ENCODE measurements at places on chromosomes 4 and X.

GRCh38 chr4:39045827-39046221, 13.6 kb upstream of the TMEM156 start:
- no peak for DNase-seq

GRCh38 chr4:168498251-168498650, 1.4 kb downstream of the PALLD start:
- no peak for DNase-seq

DNA sequence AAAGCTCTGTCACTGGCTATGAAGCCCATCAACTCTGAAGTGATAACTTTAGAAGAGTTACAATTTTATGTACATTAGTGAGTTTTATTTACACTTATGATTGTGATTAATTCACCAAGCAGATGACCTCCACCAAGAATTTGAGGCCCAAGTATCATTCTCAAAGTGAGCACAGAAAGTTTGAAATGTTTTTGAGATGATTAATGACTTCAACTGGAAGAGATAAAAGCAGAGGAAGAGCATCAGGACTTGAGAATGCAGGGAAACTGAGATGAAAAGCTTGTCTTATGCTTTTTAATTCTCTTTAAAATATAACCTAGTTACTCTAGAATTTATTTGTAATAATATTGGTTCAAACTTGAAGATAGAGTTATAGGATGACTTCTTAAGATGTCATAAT, 112.8 kb upstream of the H2AZ1 start:
- no peak for DNase-seq

- DNase-seq, result no peak
Measured at GRCh38 chr4:86788826-86789225, 60.4 kb downstream of the SLC10A6 start.

DNA sequence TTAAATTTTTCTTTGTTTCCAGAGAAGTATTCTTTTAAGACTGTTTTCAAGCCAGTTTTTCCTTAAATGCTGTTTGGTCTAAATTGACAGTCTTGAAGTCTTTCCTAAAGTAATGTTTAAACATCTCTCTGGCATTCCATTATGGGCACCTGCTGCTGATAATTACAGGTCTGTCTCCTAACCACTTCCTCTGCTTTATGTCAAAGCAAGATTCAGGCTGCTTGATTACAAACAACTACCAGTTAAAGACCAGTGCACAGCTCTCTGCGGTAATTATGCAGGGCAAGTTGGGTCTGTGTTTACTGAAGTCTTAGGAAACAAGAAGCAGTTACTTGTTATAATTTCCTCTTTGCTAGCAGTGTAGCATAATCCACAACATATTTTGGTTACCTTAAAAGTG, 17.6 kb downstream of the UNC5C start:
- DNase-seq, result no peak

DNA sequence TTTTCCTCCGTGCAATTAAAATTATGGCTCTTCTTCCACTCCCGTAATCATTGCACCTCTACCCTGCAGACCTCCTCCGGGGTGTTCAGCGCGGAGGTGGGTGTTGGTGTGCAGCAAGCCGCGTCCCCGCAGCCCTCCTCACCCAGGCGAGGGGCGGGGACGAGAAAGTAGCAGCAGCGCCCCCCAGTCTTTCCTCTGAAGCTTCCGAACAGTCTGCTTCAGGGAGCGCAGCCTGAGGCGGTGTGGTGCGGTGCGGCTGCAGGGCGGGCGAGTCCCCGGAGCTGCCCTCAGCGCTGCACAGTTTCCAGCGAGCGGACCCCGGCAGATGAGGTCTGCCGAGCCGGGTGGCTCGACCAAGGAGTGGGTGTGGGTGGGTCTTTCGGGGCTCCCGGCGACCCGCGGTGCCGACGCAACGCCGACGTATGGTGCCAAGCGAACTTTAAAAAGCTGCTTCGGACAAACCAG, at the start of gene FRAS1:
Gene FRAS1 (plus strand): TSS at position 189 of the 465 bp plus-strand sequence. CDS start 687 bp downstream, outside the sequence.
- no peak for DNase-seq

- no peak for DNase-seq
Measured at GRCh38 chr4:159765382-159765781, 662.5 kb downstream of the RAPGEF2 start.

GRCh38 chrX:132425744-132426318, 63.0 kb downstream of the MBNL3 start:
- DNase-seq, result no peak

- DNase-seq, result no peak
Measured at GRCh38 chrX:10612215-10612614, 8.2 kb downstream of the MID1 start.

DNA sequence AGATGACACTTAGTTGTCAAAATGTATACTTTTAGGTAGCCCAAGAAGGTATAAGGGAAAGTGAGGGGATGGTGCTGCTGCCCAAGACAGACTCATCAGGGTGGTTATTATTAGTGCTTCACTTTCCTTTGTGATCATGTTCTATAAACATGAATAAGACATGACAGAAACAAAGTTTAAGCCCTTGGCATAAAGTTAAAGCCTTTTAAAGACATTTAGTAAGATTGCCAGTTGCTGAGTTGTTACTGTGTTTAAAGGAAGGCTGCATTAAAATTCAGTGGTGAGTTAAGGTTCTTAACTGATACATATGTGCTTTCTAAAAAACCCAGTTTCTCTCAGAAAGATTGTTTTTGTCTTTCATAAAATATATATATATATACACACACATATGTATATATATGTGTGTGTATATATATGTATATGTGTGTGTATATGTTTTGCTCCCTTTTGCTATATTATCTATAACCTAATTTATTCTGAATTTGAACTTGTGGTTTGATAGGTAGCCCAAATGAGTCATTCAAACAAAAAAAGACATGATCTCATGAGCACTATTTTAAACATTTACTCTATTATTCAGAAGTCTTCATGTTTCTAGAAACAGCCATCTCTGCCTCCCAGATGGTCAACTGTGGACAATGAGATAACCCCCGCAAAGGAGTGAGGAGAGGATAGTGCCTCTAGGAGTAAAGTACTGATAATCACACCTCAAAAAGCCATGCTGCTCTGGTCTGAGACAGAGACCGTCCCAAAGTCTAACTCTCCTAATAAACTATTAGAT, 98.1 kb upstream of the OTUD4 start:
- DNase-seq, result no peak

DNA sequence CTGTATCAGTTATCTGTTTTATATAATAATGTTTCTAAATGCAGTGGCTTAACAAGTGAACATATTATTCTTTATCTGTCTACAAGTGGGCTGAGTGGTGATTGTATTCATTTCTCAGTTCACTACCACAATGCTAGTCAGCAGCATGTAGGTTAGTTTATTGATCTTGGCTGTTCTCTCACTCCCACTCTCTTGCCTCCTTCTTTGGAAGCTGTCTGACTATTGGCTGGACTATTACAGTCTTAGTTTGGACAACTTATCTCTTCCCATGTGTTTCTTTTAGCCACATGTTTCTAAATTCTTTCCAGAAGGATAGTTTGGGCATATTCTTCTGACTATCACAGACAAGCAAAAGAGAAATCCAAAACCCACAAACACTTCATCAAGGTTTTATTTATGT, 459.5 kb upstream of the AGA start:
- no peak for DNase-seq

DNA sequence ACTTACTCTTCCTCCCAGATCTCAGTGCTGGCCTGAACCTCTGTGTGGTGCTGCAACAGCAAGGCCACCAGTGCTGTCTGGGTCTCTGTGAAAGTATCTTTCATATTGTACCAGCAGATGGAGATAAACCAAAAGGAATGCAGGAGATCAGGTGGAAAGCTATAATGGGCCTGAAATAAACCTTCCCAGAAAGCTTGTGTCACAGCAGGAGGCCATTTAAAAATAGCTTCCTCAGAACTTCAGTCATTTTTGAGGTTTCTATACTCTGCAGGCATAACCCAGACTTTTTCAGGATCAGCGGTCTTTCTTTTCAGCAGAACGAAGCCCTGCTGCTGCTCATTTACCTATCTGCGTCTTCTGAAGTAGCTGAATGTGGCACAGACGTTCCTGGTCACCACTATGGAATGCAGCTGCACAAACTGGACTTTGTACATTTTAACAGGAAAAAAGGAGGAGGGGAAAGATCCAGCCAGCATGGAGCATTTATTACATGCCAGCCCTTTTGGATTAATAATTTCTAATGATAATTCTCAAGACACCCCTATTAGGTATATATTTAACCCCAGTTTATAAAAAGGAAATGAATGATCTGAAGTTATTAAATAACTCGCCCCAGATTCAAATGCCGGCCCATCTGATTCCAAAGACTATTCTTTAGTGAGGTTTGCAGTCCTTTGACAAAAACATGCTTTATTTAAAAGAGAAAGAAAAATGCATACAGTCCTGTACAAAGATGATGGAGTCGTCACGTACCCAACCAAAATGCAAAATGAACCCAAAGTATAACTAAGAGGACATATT, 119.7 kb downstream of the NFKB1 start:
- DNase-seq, result no peak

DNA sequence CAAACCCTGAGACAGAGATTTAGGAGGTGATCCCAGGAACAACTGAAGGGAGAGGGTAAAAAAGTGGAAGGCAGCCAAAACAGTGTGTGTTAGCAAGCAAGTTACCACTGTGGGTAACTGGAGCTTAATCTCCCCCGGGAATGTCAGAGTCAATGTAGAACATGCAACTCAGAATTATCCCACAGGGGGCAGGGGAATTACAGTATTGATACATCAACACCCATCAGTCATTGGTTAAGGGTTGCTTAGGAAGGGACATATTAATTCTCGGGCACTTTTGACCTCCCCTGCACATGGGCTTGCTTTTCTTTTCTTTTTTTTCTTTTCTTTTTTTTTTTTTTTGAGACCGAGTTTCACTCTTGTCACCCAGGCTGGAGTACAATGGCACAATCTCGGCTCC, 29.3 kb downstream of the CXorf58 start:
- DNase-seq, result no peak

DNA sequence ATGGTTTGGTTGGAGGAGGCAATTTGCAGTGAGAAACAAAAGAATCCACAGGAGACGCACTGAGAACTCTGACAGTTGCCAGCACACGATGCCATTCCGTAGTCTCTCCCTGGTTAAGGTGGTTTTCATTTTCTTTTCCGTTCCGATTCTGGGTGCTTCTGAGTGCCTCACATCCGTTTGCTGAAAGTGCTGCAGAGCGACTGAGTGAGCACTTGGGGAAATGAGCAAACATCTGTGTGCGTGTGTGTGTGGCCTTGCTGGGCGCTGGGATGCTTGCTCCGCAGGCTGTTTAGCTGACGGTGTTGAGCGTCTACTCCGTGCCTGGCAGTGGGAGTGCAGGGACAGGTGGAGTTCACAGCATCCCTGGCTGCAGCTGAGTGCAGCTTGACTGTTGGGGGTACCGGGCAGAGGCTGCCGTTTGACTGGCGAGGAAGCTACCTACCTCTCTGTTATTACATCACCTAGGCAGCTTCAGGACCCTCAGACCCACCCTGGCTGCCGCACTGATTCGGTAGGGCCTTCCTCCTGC, 49.3 kb downstream of the SORCS2 start:
- DNase-seq, result no peak

DNA sequence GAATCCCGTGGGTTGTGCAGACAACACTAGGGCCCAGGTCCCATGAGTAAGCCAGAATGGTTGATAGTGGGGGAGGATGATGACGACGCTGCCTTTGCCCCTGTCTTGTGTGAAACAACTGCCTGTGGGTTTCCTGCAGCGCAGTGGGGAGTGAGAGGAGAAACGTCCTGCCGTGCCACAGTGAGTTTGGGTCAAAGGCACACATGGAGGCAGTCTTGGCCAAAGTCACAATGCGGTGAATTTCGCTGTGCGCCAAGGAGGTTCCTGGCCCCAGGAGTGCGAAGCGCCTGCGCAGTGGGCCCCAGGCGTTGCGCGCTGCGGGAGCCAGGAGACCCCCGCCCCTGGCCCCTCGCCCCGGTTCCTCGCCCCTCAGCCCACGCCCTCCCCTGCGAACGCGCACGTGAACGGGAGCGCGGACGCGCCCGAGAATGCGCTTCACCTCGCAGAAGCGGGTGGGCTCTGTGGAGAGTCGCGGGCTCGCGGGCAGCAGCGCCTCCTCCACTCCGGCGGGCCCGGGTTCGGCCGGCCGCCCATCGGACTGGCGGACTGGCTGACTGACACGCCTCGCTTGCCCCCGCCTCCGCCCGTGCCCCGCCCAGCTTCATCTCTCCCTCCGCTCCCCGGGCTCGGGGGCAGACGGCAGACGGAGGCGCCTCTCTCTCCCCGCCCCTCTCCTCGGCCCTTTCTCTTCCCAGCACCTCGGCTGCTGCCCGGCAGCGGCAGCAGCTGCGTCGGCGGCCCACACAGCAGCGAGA, at the start of gene NUDT10:
Gene NUDT10 (plus strand): TSS at position 635 of the 755 bp plus-strand sequence. CDS start 144 bp downstream, outside the sequence.
- peak; percentile 10 for DNase-seq

DNA sequence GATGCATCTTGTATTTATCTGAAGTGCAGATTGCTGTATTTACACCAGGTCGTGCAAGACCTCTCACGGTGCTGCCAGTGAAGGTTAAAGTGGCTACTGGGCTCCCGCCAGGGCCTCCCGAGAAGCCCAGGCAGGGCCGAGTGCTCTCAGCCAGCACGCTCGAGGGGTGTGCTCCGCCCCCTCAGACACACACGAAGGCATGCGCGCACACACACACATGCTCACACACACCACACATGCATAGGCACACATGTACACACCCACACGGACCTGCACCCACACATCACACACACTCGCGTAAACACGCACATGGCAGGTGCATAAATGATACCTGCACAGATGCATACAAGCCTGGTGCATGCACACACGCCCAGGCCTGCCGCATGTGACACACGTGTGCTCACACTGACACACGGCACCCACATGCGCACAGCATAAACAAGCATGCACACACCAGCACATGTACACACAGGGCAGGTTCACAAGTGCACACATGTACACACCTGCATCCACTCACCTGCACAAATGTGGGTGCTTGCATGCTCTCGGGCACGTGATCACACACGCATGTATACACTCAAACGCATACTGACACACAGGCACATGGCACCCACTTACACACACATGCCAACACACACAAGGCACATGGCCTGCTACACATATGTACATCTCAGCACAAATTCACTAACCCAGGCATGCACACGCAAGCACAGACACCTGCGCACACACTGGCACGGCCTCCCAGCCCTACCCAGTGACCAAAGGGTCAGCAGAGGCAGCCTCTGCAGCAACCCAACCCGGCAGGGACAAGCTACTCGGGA, 71.6 kb downstream of the FAM53A start:
- no peak for DNase-seq

DNA sequence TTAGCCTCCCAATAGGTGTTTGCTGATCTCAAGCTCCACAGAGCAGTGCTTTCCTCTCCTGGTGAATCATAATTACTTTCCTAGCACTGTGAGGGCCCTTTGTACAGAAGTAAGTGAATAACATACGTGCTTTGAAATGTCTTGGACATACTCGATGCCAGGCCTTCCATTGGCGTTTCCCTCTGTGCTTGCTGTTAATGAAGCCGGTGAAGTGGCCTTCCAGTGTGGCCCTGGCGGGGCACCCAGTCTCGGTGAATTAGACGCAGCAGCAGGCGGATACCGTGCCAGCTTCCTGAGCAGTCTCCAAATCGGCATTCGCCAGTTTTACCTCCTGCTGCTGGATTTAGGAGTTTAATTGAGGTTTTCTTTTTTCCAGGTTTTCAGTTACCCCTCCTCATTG, 132.3 kb downstream of the HMX1 start:
- DNase-seq, result no peak

Data from activated T-cell treated with anti-CD3 and anti-CD28 coated beads for 4 hours (primary cell).